ENCODE measurements at places on chromosomes 5 and 9. TPM values are rescaled to one million over a fixed set of nuclear protein-coding genes. Genes with fewer than 3 reads are reported as not detected.

The FLT4 gene
- 1.9 TPM for total RNA-seq

The ARL14EPL gene
- total RNA-seq, result 0.27 TPM

The SCGB3A1 gene
- not detected for total RNA-seq

The INSL6 gene
- not detected for total RNA-seq

The FOXD4 gene
- total RNA-seq, result 0.27 TPM

The NSUN2 gene
- 72.3 TPM for total RNA-seq

The LCN2 gene
- total RNA-seq, result not detected

The SLC6A3 gene
- not detected for total RNA-seq

The GDNF gene
- not detected for total RNA-seq

The BICD2 gene
- 43.8 TPM for total RNA-seq

The MED27 gene
- total RNA-seq, result 27.2 TPM

The IRX4 gene
- not detected for total RNA-seq

The CDKN2B-AS1 gene
- 1.4 TPM for total RNA-seq

The PROB1 gene
- total RNA-seq, result 1.7 TPM

The C9 gene
- 0.13 TPM for total RNA-seq

The PCDHB13 gene
- total RNA-seq, result 0.22 TPM

The PAEP gene
- total RNA-seq, result not detected

The CAAP1 gene
- 24.7 TPM for total RNA-seq

The MLANA gene
- total RNA-seq, result not detected

The FSTL4 gene
- total RNA-seq, result not detected

The FBP1 gene
- total RNA-seq, result 13.2 TPM

The RMI1 gene
- 22.3 TPM for total RNA-seq

The ZNF354C gene
- 9.8 TPM for total RNA-seq

The NEURL1B gene
- total RNA-seq, result 0.40 TPM

The EMB gene
- total RNA-seq, result 0.07 TPM

The TMED7 gene
- total RNA-seq, result 213 TPM

The PCDHA9 gene
- 0.07 TPM for total RNA-seq

The FBP2 gene
- total RNA-seq, result not detected

The SPINK4 gene
- total RNA-seq, result not detected

The IL31RA gene
- total RNA-seq, result 1.7 TPM

The BRD8 gene
- 61.6 TPM for total RNA-seq

The CCNI2 gene
- total RNA-seq, result not detected

The NUDCD2 gene
- total RNA-seq, result 9.7 TPM

The ZNF454 gene
- 1.3 TPM for total RNA-seq

The SLC9A3 gene
- 1.5 TPM for total RNA-seq

The RHOBTB3 gene
- 213 TPM for total RNA-seq

The FAT2 gene
- under 0.01 TPM for total RNA-seq

The TLE1 gene
- total RNA-seq, result 40.3 TPM

The CYLC2 gene
- not detected for total RNA-seq

The PRRX2 gene
- total RNA-seq, result not detected

The SLC45A2 gene
- not detected for total RNA-seq

The ARID3C gene
- 0.07 TPM for total RNA-seq

The ARHGEF39 gene
- total RNA-seq, result 1.5 TPM

The ELAVL2 gene
- total RNA-seq, result 2.2 TPM

The HACD4 gene
- 1.1 TPM for total RNA-seq

The DMRT2 gene
- not detected for total RNA-seq

The TRIO gene
- total RNA-seq, result 248 TPM

The SLC23A1 gene
- total RNA-seq, result not detected

The IFNB1 gene
- not detected for total RNA-seq

The SLC1A3 gene
- total RNA-seq, result not detected

The FOXD4L5 gene
- not detected for total RNA-seq

The C5orf52 gene
- total RNA-seq, result not detected

The FBXL7 gene
- 14.4 TPM for total RNA-seq

The SHOC1 gene
- total RNA-seq, result not detected

All from thoracic aorta endothelial cell (primary cell).